M059J (cell line): ENCODE measurements at places on chromosomes 7 and 10. TPM values are rescaled to one million over a fixed set of nuclear protein-coding genes. Genes with fewer than 3 reads are reported as not detected.

The PDIA4 gene
- 307 and 409 TPM in 2 replicates for total RNA-seq

The RNF32 gene
- total RNA-seq = 0.47 TPM in 1 of 2 replicates, not detected in the other

The GRID2IP gene
- 0.02 TPM in 1 of 2 replicates, not detected in the other for total RNA-seq

DNA sequence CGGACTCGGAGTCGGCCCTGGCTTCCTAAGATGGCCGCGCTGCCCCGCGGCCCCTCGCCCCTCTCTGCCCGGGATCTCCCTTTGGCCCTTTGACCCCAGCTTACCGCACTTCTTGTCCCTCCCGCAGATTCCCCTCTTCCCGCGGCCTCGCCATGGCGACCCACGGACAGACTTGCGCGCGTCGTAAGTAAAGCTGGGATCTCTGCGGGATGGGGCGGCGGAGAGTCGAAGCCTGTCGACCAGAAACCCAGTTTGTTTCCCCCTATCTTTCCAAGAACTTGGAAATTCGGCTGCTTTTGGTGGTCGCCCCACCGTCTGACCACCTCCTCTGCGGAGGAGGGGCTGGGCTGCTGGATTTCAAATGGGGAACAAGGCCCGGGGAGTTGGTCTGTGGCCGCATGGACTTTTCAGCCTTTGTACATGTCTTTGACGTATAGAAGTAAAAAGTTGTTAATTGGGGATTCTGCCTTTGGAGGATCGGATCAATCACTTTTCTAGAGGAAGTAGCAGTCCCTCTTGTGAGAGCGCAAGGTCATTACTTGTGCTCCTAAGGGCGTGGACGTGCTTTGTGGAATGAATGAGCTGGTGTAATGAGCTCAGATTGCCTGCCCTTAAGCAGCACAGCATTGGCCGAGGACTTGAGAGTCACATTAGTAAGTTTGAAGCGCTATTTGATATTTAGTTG is 553 bp downstream of the VDAC2 start:
- DNase-seq = peak; percentile 53

GRCh38 chr7:18534481-18534880 is 38.9 kb downstream of the HDAC9 start:
- no peak for DNase-seq

The GRB10 gene
- total RNA-seq = 0.10 and 0.20 TPM in 2 replicates
